ENCODE measurements at places on chromosomes 2 and 18. TPM values are rescaled to one million over a fixed set of nuclear protein-coding genes. Genes with fewer than 3 reads are reported as not detected.

CHST10 gene
- 12.6 TPM for total RNA-seq

AKAIN1 gene
- total RNA-seq: not detected

GPAT2 gene
- 30.9 TPM for total RNA-seq

VSNL1 gene
- not detected for total RNA-seq

MLPH gene
- 1.0 TPM for total RNA-seq

DNA sequence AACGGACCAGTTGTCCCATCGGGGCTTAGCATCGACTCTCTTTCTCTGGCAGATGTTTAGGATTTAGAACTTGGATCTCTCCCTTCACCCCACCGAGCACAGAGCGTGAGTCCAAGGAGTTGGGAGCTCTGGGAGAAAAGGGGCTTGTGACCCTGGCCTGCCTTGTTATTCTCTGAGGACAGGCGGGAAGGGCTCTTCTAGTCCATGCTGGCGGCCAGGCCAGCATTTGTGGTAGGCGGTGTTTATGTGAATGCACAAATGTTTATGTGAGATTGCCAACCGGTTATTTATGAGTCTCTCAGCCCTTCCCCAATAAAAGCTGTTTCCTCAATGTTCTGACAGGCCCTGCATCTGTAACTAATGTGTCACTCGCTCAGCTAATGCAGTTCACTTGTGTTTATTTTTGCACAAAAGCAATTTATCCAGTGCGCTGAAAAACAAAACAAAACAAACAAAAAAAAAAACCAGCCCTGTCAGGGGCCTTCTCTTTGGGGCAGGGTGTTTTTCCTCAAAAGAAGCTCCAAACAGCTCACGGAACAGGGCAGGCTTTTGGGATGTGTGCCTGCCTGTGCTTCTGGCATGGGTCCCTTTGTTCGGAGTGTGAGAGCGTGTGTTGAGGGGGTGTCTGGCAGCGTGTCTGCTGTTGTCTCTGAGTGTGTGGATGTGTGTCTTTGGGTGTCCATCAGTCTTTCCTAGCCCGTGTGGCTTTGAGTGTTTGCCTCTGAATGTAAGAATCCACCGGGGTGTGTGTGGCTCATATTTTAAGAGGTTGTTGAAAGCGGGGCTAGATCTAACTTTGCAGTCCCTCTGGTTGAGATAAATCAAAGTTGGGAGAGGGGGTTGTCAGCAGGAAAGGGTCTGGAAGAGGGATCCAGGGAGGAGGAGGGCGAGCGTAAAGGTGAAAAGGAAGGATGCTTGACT, 52.8 kb upstream of the HAAO start:
- no peak for DNase-seq

DNA sequence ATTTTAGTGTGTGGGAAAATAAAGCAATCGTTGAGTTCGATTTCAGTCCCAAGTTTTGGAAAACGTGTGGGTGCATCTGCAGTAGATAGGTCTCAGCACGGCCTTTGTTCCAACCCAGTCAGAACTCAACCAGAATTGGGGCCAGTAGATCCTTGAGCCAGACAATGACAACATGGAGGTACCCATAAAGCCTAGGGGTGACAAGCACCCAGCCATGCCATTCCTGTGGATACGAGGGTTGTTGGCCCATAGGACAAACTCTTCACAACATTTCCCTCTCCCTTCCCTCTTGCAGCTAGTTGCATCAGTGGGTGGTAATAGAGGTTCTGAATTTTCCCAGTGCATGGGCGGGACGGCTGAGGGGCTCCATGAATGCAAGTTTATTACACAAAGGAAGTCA, 60.1 kb downstream of the ST3GAL5 start:
- DNase-seq: no peak

DNA sequence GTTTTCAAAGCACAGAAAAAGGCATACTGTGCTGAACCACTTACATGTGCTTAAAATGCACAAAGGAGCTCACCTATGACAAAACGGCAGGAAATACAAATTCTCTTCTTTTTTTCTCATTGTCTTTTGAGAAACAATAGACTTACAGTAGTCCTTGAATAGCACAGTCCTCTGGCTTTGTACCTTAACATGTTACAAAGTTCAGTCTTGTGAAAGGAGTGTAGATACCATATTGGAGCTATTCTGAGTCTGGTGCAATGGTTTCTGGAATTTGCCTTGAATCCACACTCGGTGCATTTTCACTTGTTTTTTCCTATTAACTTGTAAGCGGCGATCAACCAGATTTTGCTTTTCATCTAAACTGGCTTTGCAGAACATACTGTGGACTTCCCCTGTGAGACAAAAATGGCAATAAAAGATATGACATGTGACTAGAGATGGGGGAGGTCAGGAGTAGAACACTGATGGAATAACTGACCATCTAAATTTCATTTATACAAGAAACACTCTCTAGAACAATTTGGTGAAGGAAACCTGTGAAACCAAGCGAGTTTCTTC, 109.7 kb downstream of the METTL8 start:
- DNase-seq: no peak

GRCh38 chr2:68251855-68252399, 405 bp downstream of the PPP3R1 start:
- peak; percentile 42 for DNase-seq

- DNase-seq: no peak
Measured at GRCh38 chr2:147365622-147366021, 479.2 kb upstream of the ACVR2A start.

DNA sequence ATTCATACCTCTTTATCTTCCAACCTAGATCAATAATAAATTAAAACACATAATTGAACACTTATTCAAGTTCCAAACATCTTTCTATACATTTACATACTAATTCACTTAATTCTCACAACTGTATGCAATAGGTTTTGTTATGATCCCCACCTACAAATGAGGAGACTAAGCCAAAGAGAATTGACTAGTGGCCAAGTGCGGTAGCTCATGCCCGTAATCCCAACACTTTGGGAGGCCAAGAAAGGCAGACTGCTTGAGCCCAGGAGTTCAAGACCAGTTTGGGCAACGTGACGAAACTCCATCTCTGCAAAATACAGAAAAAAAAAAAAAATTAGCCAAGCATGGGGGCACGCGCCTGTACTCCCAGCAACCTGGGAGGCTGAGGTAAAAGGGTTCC, 36.8 kb downstream of the KCNG3 start:
- no peak for DNase-seq

GRCh38 chr2:190718652-190719526, 70.0 kb downstream of the NAB1 start:
- peak; percentile 90 for DNase-seq

Data from dermis blood vessel endothelial cell (primary cell).